Fibroblast of upper back skin (primary cell): ENCODE measurements at places on chromosomes 12 and 14.

GRCh38 chr12:118813778-118814357 is 167.5 kb upstream of the SRRM4 start:
- DNase-seq: no peak

GRCh38 chr12:54437243-54437642 is 18.2 kb upstream of the ITGA5 start:
- no peak for DNase-seq

DNA sequence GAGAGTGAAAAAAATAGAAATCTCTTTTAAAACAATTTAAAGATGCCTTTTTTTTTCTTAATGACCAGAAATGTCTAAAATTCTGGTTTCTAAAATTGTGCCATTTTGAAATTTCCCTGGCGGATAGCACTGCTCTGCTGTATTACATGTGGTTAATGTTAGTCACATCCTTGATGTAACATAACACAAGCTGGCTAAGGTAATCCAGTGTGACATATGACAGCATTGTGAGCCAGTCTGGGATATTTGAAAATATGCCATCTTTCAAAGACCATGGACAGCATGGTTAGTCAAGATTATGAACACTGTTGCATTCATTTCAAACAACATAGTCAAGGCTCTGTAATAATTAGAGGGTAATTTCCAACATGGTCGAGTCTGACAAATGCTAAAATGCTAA is 133.2 kb downstream of the ALX1 start:
- no peak for DNase-seq

- peak; percentile 68 for DNase-seq
These were observed 180.2 kb downstream of the ACSS3 start for GRCh38 chr12:81257947-81258551.

DNA sequence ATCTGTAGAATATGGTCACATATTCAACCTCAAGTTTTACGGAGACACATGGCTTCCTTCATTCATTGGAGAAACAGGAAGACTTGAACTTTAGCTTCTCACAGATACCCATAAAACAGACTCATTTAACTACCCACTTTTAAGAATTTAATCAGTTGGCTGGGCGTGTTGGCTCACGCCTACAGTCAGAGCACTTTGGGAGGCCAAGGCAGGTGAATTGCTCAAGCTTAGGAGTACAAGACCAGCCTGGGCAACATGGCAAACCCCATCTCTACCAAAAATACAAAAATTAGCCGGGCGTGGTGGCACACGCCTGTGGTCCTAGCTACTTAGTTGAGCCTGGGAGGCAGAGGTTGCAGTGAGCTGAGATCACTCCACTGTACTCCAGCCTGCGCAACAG is 64.7 kb upstream of the STAC3 start:
- DNase-seq: no peak

DNA sequence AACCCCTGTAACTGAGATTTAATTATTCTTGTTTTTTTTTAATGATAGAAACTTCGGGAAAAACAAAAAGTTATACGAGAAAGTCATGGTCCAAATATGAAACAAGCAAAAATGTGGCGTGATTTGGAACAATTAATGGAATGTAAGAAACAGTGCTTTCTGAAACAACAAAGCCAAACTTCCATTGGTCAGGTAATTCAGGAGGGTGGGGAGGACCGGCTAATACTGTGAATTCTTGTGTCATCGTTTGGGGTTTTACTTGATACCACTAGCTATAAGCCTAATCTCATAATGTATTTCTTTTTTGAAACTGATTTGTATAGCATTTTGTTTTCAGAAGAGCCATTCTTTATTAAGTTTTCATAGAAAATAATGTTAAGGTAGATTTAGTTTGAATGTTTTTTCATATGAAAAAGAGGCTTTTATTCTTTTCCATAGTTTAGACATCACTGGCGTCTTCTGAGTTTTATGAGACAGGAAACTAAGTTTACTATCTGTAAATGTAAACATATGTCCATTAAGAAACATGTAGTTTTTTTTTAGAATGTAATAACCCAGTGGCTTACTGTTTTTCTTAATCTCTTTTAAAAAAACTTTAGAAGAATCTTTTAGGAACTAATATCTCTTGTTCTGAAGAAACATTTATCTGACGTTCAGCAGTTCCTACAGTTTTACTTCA is 62.9 kb upstream of the ATP2A2 start:
- DNase-seq: no peak

DNA sequence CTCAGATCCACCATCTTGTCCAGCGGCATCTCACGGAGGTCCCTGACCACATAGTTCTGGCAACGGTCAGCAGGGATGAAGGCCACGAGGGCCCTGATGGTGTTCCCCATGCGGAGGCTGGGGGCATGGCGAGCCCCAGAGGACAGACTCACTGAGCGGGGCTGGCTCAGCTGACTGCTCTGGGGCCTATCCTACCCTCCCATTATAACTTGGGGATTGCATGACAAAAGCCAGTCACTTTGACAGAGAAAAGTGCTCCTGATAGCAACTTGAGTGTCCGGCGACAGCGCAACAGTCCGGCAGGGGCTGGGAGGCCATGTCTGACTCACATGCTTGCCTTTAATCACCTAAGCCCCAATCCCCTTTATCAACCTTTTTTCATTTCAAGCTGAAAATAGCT is at the start of gene LRRC10:
Gene LRRC10 (minus strand): TSS at position 179 of the 400 bp plus-strand sequence. CDS start 69 bp downstream, at position 110.
- DNase-seq: no peak

DNA sequence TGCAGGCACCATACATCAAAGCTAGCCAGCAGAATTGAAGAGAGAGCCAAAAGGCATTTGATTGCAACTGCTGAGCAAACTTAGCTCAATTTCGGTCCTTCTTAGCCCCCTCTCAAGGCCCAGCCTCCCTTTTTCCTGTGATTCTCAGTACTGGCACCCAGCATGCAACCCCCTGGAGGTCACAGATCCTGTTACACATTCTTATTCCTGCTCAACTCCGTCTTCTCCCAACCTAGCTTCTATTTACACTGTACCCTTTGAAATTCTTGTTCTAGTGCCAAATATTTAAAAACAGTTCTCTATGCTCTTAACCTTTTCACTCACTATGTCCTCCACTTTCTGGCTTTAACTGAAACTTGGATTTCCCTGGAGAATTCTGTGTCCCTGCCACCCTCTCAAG is 131.3 kb upstream of the CPSF6 start:
- peak; percentile 41 for DNase-seq

- no peak for DNase-seq
These were observed 18.1 kb downstream of the ADCY6 start for GRCh38 chr12:48770756-48771155.

DNA sequence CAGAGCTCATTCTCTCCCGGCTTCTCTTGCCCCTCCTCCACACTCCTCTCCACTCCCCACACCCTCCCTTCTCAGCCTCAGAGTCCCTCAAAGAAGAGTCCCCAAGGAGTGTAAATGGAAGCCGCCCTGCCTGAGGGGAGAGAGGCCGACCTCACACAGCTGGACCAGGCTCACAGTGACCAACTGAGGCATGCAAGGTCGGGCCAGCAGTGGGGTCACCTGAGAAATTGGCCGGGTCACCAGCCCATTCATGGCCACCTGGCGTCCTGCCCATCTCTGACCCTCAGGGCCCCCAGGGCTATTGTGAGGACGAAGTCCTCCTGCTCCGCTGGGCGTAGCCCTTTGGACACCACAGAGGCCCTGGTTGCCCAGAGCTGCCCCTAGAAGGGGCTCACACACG is 49.5 kb upstream of the NUAK1 start:
- DNase-seq: no peak

DNA sequence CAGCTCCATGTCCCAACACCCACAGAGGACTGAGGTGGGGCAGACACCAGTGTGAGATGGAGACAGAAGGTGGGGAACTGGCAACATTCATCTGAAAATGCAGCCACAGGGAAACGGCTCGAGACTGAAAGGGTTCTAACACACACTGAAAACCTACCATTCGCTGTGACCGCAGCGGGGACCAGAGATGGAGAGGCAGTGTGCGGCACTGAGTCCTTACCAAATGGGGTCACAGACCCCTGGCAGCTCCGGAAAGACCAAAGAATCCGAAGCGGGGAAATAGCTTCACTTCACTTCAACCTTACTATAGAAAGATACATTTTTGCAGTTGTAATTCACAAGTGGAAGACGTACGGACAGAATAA is 9.6 kb downstream of the BAG5 start:
- DNase-seq: no peak

GRCh38 chr14:64676410-64677008 is 27.7 kb upstream of the PLEKHG3 start:
- DNase-seq: no peak

DNA sequence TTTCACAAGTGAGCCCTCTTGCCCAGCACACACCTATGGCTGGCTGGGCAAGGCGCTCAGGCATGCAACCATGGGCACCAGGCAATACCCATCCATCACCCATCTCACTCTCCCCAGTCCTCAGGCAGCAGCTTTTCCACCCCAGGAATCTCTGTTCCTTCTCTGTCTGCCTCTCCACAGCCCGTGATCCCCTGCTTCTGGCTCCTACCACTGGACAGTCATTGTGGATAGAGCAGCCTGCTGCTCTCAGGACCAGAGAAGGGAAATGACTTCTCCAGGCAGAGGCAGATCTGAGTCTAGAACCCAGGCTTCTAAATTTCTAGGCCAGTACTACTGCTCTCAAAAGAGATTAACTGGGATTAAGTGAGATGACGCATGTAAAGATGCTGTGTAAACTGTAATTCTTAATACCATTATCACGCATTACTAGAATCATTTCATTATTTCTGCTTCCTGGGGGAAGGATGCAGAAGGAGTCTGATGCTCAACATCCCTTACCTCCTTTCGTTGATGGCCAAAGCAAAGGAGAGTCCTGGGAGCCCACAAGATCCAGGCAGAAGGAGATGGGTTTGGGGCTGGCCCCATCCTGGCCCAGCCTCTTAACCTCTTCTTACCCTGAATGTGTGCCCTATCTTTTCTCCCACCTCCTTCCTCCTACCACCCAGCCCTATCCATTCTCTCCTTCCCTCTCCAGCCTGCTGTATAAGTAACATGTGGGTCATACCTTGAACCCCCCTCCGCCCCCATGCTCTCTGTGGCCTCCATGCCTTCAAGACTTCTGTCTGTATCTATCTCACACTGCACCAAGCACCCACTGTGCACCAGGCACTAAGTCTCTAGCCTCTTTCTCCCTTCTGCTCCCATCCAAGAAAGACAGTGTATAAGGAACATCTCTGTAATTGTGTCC is 4.8 kb upstream of the AQP5 start:
- DNase-seq: no peak

GRCh38 chr12:131716282-131716681 is 5.4 kb downstream of the SFSWAP start:
- no peak for DNase-seq

GRCh38 chr12:116736962-116737773 is 701 bp downstream of the SPRING1 start:
- no peak for DNase-seq

GRCh38 chr14:92470215-92470614 is 43.4 kb upstream of the RIN3 start:
- DNase-seq: peak; percentile 94

DNA sequence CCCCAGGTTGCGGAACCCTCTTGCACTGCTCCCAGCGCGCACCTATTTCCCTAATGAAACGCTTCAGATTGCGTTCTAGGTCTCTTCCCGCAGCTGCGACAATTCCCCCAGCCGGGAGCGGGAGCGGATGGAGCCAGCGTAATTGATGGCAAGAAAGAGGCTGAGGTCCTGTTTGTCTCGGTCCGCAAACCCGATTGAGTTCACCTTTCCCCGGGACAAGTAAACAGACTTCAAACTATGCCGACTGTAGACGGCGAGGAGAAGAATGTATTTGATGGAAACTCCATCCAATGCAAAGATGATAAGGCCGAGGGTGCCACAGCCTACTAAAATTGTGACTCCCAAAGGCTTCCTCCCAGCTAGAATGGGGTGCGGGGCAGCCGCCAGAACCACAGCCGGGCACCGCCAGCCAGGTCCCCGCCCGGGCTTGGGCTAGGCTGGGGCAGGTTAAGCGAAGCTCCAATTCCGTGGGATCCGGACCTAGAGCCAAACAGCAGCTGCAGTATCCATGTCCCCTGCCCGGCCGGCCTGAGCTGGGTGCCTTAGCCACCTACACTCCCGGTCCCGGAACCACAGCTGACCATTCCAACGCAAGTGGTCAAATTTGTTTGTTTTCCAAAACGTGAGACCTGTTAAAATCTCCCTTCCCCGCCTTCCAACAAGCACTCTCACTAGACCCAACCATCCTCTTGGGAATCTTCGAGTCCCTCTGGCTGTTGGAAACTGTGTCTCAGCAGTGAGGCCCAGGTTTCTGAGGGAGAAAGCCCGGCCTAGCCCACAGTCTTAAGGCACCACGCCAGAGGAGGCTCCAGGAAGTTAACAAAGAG is 5.5 kb downstream of the NKX2-1 start:
- no peak for DNase-seq

DNA sequence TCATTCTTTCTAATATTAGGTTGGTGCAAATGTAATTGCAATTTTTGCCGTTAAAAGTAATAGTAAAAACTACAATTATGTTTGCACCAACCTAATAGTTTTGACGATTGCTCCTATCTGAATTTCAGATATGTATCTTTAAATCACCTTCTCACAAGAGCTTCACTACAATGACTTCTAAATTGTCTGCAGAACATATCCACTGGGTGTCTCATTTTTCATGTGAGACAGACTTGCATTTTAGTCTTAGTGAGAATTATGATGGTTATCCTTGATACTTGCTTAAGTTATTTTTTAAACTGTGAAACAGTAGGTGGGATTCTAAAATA is 84.6 kb downstream of the ITPR2 start:
- DNase-seq: no peak

- no peak for DNase-seq
These were observed 40.9 kb upstream of the NOS1 start for GRCh38 chr12:117402363-117402762.

DNA sequence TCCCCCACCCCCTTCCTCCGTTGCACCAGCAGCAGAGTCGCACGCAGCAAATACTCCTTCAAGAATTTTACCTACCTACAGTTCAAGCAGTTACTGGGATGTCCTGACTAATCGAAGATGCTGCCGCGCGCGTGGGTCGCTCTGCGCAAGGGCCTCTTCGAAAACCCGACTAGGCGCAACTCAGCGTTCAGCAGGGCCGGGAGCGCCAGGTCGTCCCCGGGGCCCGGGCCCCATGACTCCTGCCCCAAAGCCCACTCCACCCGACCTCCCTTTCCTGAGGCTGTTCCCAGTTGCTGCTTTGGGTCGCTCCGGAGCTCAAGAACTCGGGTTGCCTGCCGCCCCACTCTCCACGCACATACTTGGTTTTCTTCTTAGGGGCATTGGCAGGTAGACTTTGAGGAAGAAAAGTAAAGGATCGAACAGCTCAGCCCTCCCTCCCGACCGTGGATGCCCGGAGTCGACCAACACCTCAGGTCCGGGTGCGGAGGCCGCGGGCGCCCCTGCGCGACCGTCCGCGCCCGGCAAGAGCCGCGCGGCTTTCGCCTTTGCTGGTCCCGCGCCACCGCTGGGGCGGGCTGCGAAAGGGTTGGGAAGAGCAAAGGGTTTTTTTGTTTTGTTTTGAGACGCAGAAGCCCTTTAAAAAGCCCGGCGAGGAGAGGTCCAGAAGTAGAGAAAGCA is 1.9 kb downstream of the BMP4 start:
- no peak for DNase-seq

- DNase-seq: no peak
These were observed 89.8 kb downstream of the KIF26A start for GRCh38 chr14:104228221-104228620.
